ENCODE measurements at places on chromosomes 3 and 15.

DNA sequence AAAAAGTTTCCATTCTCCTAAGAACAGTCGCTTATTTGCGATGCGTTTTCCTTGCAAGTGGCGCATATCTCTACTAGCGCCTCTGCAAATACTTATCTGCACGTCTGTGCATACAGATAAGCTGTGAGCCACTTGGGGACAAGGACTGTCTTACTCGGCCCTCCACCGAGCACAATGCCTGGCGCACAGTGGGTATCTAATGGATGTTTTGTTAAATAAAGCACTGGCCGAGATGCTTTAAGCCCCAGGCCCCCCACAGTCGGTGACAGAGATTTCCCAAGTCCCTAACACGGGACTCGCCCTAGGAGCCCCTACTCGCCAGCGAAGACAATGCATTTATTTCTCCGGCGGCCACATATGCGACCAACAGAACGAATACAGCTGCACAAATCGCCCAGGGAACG, 503 bp downstream of the HLTF start:
- peak; percentile 26 for DNase-seq

DNA sequence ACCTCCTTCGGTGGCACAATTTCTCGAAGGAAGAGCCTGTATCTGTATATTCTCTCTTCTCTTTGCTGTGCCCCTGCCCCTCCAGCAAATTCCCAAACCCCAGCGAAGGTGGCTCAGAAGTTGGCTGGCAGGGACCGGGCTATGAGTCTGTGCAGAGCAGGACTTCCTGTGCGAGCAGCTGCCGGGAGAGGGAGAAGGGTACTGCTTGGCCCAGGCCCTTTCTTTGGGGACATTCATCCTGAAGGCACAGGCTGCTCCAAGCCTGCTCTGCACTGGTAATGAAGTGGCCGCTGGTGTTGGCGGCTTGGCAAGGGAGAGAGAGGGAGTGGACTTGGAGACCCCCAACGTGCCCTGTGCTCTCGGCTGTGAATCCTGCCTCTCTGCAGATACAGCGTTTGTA, 1.5 kb downstream of the SLC6A11 start:
- no peak for DNase-seq

DNA sequence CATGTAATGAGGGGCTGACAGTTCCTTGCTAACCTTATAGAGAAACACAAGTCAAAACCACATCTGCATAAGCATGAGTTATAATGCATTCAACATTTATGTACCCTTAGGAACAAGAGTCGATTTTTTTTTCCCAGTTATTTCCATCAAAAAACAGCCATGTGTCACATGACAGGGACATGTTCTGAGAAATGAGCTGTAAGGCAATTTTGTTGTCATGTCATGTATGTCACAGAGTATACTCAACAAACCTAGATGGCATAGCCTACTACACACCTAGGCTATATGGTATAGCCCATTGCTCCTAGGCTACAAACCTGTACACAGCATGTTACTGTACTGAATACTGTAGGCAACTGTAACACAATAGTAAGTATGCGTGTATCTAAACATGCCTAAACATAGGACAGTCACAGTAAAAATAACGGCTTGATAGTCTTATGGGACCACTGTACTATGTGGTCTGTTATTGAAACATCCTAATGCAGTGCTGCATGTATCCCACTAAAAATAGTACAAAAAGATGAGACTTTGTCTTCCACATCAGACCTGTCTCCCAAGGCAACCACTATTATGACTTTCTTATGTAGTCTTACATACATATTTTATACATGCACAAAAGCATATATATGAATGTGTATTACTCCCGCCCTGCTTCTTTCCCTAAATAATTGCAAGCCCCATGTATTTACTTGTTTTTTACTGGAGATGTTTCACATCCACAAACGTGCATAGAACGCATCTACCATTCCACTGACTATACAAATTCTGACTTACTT, 34.9 kb downstream of the LINS1 start:
- no peak for DNase-seq

DNA sequence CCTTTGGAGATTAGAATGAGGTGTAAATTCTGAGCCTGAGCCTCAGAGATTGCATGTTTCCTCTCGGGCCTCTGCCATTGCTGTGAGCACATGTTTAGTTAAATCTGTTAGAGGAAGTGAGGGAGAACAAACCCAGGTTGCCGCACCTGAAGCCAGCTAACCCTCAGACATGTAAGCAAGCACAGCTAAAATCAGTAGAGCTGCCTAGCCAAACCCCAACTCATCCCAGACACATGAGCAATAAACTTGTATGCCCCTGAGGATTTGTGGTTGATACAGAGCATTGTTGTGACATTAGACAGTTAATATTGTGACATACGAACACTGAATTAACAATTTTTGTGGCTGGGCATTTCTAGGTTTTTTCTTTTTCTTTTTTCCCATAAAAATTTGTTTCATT, 41.9 kb downstream of the NMD3 start:
- DNase-seq = no peak

DNA sequence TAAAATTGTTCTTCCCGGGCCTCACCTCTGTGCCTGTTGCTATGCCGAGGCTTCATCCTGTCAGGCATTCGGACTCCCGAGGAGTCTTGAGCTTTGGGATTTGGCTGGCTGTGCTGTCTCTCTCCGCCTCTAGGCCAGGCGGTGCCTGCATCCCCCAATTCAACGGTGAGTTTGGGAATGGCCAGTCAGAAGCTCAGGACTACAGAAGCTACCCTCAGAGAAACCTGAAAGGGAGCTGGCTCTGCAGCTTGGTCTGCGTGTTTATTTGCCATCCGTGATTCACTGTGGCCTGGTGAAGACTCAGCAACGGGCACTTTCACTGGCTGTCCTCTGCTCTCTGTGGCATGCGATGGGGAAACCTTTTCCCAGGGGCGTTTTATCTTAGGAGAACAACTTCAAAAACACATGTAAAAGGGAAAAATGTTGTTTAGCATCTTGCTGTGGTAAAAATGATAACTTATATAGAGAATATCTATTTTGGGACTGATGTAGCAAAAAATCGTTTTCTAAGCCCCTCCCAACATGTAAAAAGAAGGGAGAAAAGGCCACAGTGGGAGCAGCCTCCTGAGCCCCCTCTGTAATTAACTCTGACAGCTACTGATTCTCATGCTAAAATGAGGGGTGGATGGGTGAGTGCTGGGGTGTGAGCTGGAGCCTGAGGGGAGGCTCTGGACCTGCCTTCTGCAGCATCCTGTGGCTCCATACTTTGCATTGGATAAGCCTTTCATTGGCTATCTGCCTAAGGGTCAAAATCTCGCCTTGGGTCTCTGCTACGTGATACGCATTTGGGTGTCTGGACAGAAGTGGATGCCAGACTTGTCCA, 103.4 kb upstream of the KLHL25 start:
- DNase-seq = no peak

GRCh38 chr3:17928502-17929145, 186.2 kb upstream of the TBC1D5 start:
- no peak for DNase-seq

DNA sequence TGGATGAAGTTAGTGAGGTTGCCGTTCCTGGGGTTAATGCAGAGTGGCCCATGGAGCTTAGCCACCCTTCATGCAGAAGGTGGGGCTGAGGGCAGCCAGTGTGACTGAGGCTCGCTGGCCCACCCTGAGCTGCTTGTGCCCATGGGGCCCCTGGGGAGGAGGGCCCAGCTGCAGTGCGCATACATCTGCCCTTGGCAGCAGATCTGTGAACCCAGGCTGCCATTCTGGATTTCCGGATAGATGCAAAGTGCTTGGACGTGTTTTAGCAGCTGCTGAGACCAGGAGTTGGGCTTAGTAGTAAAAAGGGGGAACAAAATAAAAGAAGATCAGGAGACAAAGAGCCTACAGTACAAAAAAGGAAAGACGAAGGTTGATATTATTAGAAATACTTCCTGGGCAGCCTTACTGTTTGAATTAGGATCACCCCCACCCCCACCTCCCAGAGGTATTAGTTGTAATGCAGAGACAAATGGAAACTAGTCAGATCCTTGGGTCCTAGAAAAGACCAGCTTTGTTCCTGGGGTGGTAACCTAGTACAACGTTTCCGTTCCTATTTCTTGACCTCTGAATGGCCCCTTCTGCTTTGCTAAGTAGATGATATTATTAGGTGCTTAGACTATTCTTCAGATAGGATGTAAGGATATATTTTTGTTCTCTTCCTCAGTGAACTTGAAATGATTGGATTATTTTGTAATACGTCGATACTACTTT, 70.2 kb downstream of the IGF1R start:
- no peak for DNase-seq

DNA sequence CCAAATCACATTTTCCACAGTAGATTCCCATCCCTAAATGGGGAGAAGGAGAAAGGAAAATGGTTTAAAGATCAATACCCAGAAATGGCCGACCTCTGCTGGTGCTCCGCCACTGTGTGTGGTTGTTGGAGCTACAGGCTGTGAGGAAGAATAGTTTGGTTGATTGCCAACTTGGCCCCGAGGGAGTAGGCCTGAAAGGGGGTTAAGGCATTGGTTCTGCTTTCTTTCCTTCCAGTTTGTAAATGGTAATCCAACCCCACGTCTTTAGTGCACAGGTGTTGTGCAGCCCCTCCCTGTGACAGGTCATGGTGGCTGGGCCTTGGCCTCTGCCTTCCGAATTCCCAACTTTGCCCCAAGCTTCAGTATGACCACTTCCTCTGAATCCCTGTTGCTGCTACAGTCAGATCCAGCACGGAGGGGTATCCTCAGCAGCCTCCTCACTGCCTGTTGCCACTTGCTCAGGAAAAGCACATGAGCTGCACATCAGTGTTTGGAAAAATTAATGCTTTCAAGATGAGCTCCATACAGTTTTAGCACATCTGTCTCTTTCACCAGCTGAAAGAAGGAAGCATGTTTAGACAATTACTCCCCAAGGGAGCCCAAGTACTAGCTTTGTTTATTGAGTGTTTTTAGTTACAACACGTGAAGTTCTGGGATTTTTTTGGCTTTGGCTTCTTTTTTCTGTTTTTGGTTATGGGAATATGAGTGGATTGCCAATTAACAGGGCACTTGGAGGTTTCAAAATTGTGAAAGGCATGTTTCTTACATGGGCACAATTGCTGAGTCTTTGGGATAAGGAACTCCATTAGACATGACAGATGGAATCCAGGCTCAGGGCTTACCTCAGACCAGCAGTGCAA, 92.3 kb upstream of the ROPN1 start:
- DNase-seq = peak; percentile 47

DNA sequence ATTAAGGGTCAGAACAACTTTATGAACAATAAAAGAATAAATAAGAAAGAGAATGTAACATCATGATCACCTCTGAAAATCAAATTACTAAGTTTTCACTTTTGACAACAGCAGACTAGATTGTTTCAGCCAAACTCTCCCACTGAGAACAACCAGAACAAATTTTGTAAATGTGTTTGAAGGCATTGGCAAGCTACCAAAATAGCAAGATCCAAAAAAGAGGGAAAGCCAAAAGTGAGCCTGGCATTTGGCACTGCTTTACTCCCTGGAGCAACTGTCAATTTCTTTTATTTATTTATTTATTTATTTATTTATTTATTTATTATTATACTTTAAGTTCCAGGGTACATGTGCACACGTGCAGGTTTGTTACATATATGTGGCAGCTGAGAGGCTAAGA, 67.2 kb downstream of the CFAP44 start:
- no peak for DNase-seq

- no peak for DNase-seq
Observed at GRCh38 chr15:87764461-87765240, 491.9 kb downstream of the NTRK3 start.

DNA sequence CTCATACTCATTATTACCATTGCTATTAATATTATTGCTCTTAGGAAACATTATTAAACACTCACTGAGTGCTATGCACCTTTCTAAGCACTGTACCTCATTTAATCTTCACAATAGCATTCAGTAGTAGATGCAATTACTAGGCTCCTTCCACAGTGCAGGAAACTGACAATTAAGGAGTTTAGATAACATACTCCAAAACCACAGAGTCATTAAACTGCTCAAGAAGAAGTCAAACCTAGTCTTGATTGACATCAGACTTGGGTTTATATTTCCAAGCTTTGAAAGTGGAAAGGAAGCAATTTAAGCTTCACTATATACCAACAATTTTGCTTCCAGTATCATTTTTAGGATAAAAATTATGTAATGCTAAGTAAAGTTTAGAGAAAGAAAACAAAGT, 490.1 kb upstream of the ARRDC4 start:
- DNase-seq = peak; percentile 15

DNA sequence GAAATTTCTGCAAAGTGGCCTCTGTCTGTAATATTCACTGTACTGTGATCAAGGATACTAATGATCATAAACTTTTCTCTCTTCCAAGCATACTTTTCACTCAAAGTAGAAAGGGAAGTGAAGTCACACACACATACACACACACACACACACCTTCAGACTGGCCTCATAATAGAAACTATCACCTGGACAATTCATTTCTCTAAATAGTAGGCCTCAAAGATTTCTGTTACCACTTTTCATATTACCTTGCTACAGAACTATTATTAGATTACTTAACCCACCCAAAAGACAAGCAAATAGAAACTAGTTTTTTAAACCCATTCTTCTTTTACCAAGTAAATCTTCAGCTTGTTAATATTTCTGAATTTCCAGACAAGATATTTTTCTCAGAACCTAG, 12.2 kb downstream of the CPB1 start:
- DNase-seq = no peak

- DNase-seq = no peak
Observed at GRCh38 chr15:25864966-25865365, 1.8 kb upstream of the ATP10A start.

GRCh38 chr15:66756295-66756694, 54.3 kb downstream of the SMAD6 start:
- DNase-seq = no peak

- no peak for DNase-seq
Observed at GRCh38 chr3:157493627-157494550, 9.3 kb downstream of the VEPH1 start.

GRCh38 chr3:152100491-152101132, 168.1 kb upstream of the MBNL1 start:
- no peak for DNase-seq

GRCh38 chr3:30222441-30222840, 384.0 kb upstream of the TGFBR2 start:
- DNase-seq = no peak

DNA sequence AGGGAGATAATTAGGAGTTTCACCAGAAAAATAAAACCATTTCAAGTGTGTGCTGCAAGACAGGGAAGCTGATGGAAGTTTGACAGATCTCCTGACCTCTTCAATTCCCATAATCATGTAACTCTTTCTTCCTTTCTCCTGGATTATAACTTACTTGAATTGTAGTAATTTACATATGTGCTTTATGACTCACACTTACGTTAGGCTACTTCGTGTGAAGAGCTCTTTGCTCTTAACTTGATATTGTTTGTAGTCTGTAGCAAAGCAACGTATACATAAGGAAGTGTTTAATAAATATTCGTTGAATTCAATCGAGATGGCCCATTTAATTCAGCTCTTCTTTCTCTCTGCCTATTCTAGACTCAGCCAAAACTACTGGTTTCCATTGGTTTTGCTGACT, 23.5 kb downstream of the ROBO2 start:
- no peak for DNase-seq

- no peak for DNase-seq
Observed at GRCh38 chr3:127784865-127785710, 37.2 kb downstream of the MGLL start.

GRCh38 chr3:110856916-110857315, 214.7 kb upstream of the NECTIN3 start:
- no peak for DNase-seq

GRCh38 chr15:98729446-98730042, 81.2 kb downstream of the IGF1R start:
- DNase-seq = no peak

- no peak for DNase-seq
Observed at GRCh38 chr3:6079011-6079410, 781.9 kb upstream of the GRM7 start.
